ENCODE measurements at places on chromosomes 4 and X.
A peak's percentile ranks its signal among the peaks of the same experiment; 100 is the strongest.

DNA sequence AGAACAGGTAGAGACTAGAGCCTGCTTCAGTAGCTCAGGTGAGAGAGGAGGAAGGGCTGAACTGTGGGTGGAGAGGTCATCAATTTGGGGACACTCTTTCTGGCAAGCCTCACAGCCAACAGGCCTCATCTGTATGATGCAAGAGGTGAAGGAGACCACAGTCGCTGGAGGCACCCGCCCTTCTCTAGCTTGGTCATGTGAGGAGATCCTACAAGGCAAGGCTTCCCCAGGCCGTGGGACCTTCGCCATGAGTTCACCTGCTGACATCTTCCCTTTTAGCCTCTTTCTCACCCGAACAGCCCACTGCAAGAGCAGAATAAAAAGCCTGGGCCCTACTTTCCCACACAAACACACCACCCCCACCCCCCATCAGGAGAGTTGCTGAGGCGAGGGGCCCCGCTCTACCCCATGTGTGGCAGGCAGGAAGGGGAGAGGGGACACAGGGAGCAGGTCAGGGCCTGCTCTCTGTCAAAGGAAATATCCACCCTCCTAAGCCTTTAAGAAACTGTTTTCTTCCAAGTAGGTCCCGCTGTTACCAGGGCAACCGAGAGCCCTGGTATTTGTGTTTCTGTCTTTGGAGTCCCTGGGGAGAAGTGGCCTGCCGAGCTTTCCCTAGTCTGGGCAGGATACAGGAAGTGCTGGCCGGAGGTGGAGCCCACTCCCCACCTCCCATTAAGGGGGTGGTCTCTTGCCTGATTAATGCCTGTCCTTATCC lies 8.1 kb downstream of the RTL5 start:
- DNase-seq, result no peak

DNA sequence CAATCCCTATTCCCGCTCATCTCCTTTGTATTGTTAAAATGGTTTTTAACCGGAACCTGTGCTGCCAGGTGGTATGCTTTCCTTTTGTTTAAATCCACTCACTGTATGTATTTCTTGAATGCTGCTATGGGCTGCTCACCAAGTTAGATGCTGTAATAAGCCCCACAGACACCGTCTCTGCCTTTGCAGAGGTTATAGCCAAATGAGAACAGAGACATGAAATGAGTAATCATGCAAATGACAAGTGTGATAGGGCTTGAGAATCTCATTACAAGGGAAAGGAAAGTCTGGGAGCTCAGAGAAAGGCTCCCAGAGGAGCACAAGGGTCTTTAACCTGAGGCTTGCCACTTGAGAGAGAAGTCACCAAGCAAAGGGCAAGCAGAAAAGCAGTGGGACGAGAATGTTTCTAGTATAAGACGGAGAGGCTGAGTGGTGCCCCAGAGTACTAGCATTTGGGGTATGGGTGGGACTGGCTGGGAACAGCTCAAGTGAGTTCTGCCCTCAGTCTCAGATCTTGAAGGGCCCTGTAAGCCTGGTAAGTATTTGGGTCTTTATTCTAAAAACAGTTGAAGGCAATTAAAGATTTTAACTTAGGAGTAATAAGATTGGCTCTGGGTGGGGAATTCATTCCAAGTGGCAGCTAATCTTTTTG lies 110.8 kb upstream of the H2AZ1 start:
- no peak for DNase-seq

GRCh38 chr4:55435141-55435841 lies 39.5 kb downstream of the TMEM165 start:
- no peak for DNase-seq

GRCh38 chr4:7843831-7844593 lies 95.6 kb downstream of the AFAP1 start:
- DNase-seq, result peak; percentile 63

GRCh38 chr4:68183417-68183816 lies 53.7 kb upstream of the TMPRSS11F start:
- no peak for DNase-seq

- DNase-seq, result no peak
These were observed 738.6 kb upstream of the GRIA3 start for GRCh38 chrX:122445466-122445865.

GRCh38 chr4:59664771-59665170 lies 1535.4 kb upstream of the ADGRL3 start:
- no peak for DNase-seq

GRCh38 chr4:108325561-108325960 lies 156.8 kb upstream of the LEF1 start:
- DNase-seq, result no peak

- DNase-seq, result no peak
These were observed 15.6 kb upstream of the CWH43 start for GRCh38 chr4:48970471-48970921.

- DNase-seq, result no peak
These were observed 7.4 kb downstream of the ATOH1 start for GRCh38 chr4:93835929-93836328.

DNA sequence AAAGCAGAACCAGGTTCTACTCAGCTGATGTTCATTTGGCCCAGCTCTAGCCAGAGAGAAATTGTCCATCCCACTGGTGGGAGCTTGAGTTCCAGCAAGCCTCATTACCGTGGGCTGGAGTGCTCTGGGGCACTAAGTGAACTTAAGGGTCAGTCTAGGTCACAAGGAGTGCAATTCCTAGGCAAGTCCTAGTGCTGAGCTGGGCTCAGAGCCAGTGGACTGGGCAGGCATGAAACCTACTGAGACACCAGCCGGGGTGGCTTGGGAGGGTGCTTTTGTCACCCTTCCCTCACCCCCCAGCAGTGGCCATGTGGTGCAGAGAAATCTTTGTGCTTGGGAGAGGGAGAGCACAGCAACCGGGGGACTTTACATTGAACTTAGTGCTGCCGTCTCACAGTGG lies 39.4 kb downstream of the GSX2 start:
- no peak for DNase-seq

DNA sequence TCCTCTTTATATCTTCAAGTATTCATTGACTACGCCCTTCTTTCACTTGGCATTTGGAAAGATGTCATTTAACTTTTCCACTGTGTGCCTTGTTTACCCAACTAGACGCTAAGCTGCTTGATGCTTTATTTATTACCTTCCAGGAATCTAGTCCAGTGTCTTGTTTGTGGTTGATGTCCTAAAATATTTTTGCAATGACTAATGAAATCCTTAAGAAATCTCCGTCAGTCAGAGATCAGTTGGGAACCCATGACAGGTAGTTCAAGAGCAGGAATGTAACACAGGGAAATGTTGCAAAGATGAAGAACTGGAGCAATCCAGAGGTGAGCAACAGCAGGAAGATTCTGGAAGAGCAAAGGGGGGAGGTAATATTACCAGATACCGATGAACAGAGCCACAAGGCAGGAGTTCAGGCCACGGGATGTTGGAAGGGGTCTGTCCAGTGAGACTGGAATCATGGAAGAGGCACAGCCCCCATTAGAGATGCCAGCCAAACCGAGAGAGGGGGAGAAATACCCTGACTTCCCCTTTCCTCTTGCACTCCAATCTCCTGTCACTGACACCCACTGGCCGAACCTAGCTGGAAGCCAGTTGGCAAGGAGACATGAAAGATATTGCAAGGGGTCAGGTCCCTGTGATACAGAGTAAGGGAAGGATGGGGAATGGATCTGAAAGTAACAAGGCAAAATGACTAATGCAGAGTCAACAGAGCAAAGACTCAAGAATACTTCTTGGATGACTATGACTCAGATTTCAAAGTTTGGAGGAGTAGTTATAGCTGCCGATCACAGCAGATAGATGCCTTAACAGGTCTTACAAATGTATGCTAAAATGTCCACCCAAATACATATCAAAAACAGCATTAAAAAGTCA lies 62.7 kb upstream of the PHKA2 start:
- no peak for DNase-seq

DNA sequence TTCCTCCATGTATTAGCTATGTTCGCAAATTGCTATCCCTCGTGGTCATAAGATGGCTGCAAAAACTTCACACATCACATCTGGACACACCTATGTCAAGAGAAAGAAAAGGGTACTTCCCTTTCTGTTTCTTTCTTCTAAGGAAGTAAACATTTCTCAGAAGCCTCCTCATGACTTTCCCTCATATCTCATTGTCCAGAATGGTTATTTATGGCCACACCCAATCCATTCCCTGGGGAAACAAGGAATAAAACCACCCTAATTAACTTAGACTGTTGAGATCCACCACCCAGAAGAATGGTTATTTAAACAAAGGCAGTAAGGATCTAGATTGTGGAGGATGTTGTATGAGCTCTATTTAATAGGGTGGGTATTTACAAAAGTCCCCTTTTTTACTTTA lies 160.8 kb upstream of the LNX1 start:
- no peak for DNase-seq

DNA sequence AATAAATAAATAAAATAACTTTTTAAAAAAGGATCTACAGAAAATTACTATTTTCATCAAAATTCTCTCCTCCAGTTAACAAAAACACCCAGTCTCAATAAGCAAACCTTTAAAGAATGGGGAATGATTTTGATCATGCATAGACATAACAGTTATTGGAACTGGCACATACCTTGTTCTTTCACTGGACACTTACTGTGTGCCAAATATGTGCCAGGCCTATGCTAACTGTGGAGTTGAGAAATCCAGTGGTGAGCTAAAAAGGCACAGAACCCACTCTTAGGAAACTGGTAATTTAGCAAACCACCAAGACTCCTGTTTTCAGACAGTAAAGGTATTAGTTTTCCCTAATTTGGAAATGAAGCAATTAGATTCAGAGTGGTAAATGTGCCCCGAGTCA lies 39.1 kb downstream of the CLOCK start:
- no peak for DNase-seq

DNA sequence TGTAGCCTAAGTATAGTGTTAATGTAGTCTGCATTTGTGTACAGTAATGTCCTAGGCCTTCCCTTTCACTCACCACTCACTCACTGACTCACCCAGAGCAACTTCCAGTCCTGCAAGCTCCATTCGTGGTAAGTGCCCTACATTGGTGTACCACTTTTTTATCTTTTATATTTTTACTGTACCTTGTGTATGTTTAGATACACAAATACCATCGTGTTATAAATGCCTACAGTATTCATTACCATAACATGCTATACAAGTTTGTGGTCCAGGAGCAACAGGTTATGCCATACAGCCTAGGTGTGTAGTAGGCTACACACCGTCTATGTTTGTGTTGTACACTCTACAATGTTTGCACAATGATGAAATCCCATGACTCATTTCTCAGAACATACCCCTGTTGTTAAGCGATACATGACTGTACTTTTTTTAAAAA lies 15.4 kb downstream of the TSPAN5 start:
- DNase-seq, result no peak

DNA sequence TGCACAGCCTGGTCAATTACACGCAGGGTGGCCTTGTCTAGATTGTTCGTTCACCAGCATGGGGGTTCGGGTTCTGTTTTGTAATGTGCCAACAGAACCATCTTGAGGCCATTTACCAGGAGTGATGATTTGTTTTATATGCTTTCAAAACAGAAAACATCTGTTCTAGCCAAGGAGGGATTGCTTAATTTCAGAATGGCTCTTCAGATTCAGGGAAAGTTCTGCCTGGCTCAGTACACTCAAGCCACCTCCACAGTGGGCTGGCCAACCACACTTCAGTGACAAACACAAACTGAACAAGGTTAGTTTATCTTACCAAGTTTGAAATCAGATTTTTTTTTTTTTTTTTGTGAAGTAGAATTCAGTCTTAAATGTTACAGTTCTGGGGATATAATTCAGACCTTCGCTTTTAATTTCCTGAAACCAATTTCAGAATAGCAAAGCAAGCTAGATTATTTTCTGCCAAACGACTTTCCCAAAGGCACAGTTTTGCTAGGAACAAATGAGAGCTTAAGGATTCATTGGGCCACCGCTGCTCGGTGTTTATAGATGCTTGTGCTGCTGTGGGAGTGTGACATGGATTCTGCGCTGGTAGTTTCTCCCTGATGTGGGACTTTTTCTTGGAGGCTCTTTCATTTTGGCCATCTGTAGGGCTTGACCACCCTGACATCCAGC lies 23.4 kb downstream of the SMS start:
- DNase-seq, result no peak

DNA sequence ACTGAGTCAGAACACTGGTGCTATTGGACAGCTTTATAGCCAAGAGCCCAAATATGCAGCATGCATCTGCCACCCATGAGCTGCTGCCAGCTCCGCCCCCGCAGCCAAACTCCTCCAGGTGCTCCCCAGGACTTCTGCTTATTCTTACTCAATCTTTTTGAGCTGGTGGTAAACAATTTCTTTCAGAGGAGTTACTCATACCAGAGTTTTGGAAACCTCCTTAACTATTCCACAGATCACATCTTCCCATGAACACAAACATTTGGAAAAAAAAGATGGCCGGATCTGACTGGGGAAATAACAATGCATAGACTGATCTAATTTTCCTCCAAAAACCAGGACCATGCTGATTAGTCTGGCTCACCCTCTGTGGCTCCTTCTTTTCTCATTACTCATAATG lies 399.9 kb downstream of the GPM6A start:
- DNase-seq, result no peak

GRCh38 chr4:67167849-67168248 lies 377.5 kb downstream of the CENPC start:
- no peak for DNase-seq

GRCh38 chr4:58406762-58407161 lies 1296.6 kb upstream of the IGFBP7 start:
- DNase-seq, result no peak

DNA sequence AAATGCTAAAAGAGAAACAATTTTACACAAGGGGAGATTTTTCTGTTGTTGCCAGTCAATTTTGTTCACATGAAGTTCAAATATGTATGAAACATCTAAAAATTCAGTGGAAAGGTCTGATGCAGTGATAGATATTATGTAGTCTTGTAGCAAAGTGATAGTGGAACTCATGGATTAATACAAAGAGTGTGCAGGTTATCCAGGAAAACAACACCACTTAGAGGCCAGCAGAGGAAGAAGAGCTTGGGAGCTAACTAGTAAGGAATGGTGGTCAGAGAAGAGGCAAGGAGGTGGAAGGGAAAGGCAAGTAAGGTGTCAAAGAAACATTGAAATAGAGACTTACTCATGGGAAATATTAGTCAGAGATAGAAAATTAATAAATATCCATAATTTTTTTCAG lies 395.6 kb downstream of the MAPK10 start:
- no peak for DNase-seq

- DNase-seq, result no peak
These were observed 75.4 kb downstream of the AR start for GRCh38 chrX:67619253-67619652.

DNA sequence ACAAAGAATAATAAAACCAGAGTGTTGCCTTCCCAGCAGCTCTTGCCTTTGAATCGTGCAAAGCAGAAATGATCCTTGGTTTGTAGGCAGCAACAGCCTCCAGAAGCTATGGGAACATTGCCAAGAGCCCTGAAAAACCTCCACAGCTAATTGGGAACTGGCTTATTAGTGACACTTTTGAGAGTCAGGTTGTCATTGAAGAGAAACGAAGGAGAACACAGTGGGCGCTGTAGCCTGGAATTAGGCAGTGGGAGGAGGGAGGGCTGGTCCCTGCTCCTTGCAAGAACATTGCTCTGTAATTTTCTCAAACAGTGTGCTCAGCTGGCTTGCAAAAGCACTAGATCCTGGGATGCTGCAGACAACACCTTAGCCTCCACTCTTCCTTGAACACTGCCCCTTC lies 331.5 kb upstream of the EMCN start:
- DNase-seq, result no peak

GRCh38 chr4:116705466-116705865 lies 379.9 kb downstream of the TRAM1L1 start:
- no peak for DNase-seq

Data from H1 (cell line).